ENCODE measurements at places on chromosomes 16 and 17.

- peak; percentile 44 for DNase-seq
Measured at GRCh38 chr16:27344721-27345120, 30.9 kb downstream of the IL4R start.

DNA sequence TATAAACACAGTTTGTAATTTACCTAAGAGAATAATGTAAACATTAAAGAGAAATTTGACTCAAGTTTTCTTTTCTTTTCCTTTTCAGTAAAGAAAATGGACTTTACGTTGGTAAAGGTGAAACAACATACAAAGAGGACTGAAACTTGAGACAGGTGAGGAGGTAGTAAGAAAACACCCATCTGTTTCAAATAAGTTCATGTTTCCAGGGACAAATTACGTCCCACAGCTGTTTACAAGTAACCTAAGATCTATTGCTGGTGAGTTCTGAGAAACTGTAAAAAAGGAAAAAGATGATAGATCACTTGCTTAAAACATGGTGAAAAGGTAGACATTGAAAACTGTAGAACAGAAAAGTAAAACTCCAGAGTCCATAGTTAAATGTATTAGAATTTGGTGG is 4.8 kb upstream of the ABCA5 start:
- DNase-seq = no peak

DNA sequence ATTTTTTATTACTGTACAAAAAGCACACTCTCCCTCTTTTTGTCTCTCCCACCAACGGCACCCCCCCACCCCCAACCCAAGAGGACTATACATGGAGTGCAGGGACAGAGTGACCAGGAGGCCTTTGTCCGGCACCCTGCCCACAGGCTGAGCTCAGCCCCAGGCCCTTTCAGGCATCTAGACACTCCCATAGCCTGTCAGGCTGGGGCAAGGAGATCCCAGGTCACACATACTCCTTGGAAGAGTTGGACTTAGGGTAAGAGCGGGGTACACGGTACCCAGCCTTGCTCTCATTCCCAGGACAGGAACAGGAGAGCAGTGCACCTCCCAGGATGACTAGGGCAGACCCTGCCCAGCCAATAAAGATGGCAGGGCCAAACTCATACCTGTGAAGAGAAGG is 2.1 kb downstream of the CLDN7 start:
- DNase-seq = peak; percentile 2

GRCh38 chr17:80782536-80783427 is 208.9 kb upstream of the CHMP6 start:
- DNase-seq = no peak

DNA sequence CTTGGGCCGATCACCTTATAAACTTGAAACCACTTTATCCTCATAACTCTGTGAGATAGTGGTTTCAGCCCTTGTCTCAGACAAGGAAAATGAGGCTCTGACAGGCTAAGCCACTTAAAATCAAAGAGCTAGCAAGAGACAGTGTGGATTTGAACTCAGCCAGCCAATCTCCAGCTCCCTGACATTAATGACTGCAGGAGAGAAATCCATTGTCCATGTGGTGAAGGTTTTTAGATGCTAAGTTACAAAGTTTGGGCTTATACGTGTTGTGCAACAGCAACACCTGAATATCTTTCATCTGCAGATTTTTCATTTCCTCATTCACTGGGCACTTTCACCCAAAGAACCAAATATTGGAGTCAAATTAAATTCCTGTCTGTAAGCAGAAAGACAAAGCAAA is 501.3 kb downstream of the GRIN2A start:
- no peak for DNase-seq

- DNase-seq = no peak
Measured at GRCh38 chr16:77585379-77586251, 136.7 kb upstream of the NUDT7 start.

GRCh38 chr17:75514919-75515495 is 330 bp downstream of the CASKIN2 start:
- DNase-seq = no peak

- DNase-seq = peak; percentile 84
Measured at GRCh38 chr17:7436556-7437368, 1.5 kb downstream of the TMEM102 start.

DNA sequence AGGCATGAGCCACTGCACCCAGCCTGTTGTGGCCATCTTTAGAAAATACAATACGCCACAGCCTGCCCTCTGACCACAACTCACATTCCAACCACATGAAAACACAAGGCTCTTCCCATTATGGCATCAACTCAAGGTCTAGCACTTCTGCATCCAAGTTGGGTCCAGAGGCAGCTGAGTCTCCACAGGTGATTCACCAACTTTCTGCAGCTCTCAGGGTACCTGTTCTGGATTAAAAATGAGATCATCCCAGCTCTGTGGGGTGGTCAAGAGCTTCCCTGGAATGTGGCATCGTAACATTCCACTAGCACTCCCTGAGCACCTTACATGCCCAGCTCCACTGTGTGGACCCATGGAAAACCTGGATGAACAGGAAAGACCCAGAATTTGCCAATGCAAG is 9.9 kb upstream of the GUCY2D start:
- DNase-seq = no peak
